ENCODE measurements at places on chromosomes 4 and X. TPM values are rescaled to one million over a fixed set of nuclear protein-coding genes. Genes with fewer than 3 reads are reported as not detected.

DNA sequence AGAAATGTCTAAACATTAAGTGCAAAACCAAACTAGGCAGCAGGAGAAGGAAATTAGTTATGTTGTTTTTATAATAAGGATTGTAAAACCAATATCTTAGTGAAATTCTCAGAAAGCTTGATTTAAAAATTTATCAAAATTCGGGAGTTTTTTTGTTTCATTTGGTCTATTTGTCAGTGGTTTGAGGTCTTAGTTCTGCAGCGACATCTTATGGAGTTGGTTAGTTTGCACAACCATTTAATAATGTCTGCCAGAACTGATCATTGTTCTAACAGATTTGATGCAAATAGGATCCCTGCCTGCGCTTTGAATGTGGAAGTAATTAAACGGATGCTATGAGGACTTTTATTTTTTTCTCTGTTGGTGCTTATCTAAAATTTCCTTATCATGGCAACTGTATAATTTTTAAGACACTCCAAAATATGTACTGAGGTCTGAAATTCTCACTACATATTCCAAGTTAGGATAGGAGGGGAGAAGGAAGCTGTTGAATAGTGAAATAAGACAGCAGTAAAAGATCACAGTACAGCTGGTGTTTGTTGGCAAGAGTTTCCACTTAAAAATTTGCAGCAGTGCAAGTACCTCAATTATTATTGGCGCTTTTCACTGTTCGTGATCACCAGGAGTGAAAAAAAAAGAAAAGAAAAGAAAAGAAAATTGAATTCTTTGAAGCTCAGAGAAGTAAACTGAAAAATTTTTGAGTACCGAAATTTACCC is 2521.4 kb downstream of the ARAP2 start:
- H3K4me3 ChIP-seq: no peak overlapping the region
- no peaks in the 10 kb centered on the region for H3K36me3 ChIP-seq
- H3K27me3 ChIP-seq: no peaks in the 10 kb centered on the region

DNA sequence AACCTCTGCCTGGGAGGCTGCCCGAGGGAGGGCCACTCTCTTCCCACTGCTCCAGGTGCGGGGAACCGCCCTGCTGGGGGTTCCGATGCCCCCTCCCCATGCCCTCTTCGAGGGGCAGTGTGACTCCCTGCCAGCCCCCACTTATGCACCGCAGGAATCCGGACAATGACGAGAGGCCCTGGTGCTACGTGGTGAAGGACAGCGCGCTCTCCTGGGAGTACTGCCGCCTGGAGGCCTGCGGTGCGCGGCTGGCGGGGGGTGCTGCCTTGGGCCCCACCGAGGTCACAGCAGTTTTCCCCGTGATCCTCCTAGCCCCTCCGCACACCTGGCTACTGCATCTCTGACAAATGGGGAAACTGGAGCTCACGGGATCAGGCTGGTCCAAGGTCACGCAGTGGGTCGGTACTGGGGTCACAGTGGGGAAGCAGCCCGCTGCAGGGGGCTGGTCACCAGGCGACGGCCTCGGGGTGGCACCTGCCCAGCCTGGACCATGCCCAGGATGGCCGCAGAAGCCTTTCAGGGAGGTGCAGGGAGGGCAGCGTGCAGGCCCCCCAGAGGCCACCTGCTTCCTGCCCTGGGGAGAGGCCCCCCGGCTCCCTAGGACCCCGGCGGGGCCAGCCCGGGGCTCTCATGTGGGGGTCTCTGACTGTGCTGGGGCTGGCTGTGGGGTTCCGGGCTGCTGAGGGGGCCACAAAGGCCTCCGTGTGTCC is 3.5 kb downstream of the HGFAC start:
- no peaks in the 10 kb centered on the region for H3K27me3 ChIP-seq
- no peaks in the 10 kb centered on the region for H3K36me3 ChIP-seq
- H3K4me3 ChIP-seq: no peak overlapping the region

DNA sequence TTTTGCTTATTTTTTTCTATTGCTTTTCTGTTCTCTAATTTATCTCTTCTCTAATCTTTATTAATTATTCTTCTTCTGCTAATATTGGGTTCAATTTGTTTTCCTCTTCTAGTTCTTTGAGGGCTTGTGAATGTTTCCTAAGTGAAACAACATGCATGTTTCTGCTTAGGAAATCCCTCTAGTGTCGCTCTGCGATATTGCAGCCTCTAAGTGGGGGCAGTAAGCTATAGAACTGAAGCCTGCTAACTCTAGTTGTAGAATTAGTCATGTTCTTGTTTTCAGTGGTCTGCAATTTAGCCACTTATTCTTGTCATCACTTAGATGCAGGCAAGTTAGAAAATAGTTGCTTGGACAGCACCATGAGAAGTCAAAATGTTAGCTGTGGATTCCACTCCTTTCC is 222.6 kb downstream of the SPIN4 start:
- no peak overlapping the region for H3K27ac ChIP-seq
- no peak for DNase-seq
- no peaks in the 10 kb centered on the region for H3K27me3 ChIP-seq

GRCh38 chr4:68476191-68476590 is 28.9 kb downstream of the TMPRSS11E start:
- no peak overlapping the region for H3K4me3 ChIP-seq
- H3K27me3 ChIP-seq: no peaks in the 10 kb centered on the region
- H3K4me1 ChIP-seq: no peaks in the 10 kb centered on the region
- DNase-seq: no peak

DNA sequence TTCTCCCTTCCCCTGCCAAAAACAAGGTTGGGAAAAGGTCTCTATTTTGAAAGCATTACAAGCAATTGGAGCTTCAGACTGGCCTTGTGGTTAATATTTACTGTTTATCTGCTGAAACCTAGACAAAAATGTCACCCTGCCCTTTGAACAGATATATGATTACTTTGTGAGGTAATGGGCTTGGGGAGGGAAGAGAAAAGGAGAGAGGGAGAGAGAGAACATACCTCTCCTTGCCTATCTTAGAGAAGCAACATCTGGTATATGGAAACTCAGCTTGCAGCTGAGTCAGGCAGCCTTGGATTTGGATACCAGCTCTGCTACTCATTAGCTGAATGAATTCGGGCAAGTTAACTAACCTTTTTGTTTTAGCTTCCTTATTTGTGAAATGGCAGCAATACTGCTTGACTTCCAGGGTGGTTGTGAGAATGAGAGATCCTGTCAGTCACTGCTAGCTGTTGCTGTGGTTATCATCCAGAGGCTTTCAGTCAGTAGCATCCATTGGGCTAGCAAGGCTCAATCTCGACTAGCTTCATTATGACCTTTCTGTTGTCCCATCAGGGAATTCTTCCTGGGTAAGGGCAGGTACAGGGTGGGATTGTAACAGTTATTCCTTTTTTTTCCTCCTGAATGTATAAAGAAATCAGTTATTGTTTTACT is 41.1 kb downstream of the ZFX start:
- H3K4me3 ChIP-seq: no peak overlapping the region
- no peak for DNase-seq
- no peaks in the 10 kb centered on the region for H3K27me3 ChIP-seq
- H3K27ac ChIP-seq: no peak overlapping the region
- peaks cover 15% of the 10 kb centered on the region for H3K4me1 ChIP-seq
- peaks cover 8% of the 10 kb centered on the region for H3K36me3 ChIP-seq

DNA sequence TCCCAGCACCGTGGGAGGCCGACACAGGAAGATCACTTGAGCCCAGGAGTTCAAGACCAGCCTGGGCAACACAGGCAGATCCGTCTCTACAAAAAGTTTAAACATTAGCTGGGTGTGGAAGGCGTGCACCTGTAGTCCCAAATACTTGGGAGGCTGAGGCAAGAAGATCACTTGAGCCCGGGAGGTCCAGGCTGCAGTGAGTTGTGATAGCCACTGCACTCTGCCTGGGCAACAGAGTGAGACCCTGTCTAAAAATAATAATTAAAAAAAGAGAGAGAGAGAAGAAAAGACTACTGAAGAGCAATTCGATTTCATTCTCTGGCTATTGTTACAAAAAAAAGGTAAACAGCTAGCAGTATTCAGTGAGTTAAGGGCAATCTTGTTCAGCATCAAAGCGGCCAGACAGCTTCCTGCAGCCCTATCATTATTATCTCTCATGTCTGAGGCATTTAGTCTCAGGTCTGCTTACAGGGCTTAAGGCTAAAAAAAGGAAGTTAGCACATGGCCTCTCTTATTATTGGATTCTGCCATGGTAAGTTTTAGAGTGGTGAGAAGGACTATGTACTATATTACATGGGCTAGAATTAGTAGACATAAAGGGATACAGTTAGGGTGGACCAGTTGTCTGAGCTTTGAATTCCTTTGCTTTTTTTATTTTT is 37.9 kb downstream of the ARHGEF6 start:
- H3K27ac ChIP-seq: no peak overlapping the region
- H3K4me1 ChIP-seq: peaks cover under 1% of the 10 kb centered on the region
- no peaks in the 10 kb centered on the region for H3K27me3 ChIP-seq
- H3K4me3 ChIP-seq: no peak overlapping the region

DNA sequence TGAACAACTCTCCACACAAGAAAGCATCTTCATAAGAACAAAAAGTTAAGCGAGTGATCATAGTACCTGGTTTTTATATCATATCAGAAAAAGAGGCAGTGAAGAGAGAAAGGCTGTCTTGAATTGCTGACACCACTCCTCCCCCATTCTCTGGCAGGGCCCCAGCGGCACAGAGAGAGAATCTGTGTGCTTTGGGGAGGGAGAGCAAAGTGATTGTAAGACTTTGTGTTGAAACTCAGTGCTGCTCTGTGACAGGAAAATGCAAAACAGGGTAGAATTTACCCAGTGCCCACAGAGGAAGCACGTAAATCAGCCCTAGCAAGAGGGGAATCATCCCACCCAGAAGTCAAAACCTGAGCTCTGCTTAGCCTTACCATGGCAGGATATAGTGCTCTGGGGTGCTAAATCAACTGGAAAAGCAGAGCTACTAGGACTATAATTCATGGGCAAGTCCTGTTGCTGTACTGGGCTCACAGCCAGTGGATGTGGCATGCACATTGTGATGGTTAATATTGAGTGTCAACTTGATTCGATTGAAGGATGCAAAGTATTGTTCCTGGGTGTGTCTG is 174.6 kb downstream of the PRR32 start:
- H3K27ac ChIP-seq: no peak overlapping the region
- no peaks in the 10 kb centered on the region for H3K4me1 ChIP-seq
- no peaks in the 10 kb centered on the region for H3K27me3 ChIP-seq
- no peaks in the 10 kb centered on the region for H3K36me3 ChIP-seq
- no peak overlapping the region for H3K4me3 ChIP-seq

GRCh38 chr4:112910109-112910736 is 139.2 kb upstream of the ANK2 start:
- no peak overlapping the region for H3K4me3 ChIP-seq
- H3K4me1 ChIP-seq: no peaks in the 10 kb centered on the region
- H3K27ac ChIP-seq: no peak overlapping the region
- DNase-seq: no peak

DNA sequence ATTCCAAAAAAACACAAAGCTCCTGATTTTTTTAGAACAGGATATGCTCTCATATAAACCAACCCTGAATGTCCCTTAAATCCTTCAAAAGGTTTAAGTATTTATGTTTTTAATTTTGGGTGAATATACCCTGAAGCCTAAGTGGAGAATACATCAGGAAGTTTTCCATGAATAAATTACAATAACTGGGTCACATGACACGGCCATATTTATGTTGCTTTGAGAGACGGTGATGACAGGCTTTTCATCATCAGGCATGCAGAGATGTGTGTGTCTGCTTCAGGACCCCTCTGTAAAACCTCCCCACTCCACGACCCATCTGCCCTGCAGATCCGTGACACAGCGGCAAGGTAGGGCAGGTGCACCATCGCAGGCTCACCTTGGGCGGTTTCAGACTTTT is 60.3 kb upstream of the C4orf50 start:
- no peaks in the 10 kb centered on the region for H3K27me3 ChIP-seq
- H3K4me3 ChIP-seq: no peak overlapping the region
- no peak overlapping the region for H3K27ac ChIP-seq
- H3K36me3 ChIP-seq: no peaks in the 10 kb centered on the region
- H3K4me1 ChIP-seq: no peaks in the 10 kb centered on the region
- no peak for DNase-seq

DNA sequence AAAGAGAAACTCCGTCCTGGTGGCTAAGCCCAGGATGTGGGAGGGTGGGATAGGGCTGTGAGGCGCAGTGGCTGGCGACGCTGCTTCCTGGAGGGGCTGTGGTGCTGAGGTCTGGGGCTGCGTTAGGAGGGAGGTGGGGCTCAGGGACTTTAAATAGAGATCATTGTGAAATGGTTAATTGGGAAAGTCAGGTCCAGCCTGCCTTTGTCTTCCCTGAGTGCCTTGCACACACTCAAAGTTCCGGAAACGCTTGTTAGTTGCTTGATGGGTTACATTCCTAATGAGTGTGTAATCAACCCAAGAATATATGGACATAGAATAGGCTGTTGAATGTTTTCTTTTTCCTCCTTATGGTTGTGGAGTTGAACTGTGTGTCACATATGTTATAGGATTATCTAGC is 55.7 kb upstream of the CLDN34 start:
- peak; percentile 37 for DNase-seq
- H3K4me3 ChIP-seq: no peak overlapping the region
- no peak overlapping the region for H3K27ac ChIP-seq
- H3K27me3 ChIP-seq: no peaks in the 10 kb centered on the region

GRCh38 chr4:17561195-17561909 is 15.6 kb upstream of the LAP3 start:
- no peaks in the 10 kb centered on the region for H3K27me3 ChIP-seq
- H3K27ac ChIP-seq: no peak overlapping the region
- no peaks in the 10 kb centered on the region for H3K36me3 ChIP-seq
- H3K4me3 ChIP-seq: no peak overlapping the region
- H3K4me1 ChIP-seq: no peaks in the 10 kb centered on the region
- DNase-seq: no peak

GRCh38 chr4:145487631-145488030 is 6.0 kb downstream of the SMAD1 start:
- H3K27me3 ChIP-seq: no peaks in the 10 kb centered on the region
- no peaks in the 10 kb centered on the region for H3K36me3 ChIP-seq
- DNase-seq: no peak
- H3K4me1 ChIP-seq: peaks cover 20% of the 10 kb centered on the region
- no peak overlapping the region for H3K4me3 ChIP-seq
- H3K27ac ChIP-seq: no peak overlapping the region

DNA sequence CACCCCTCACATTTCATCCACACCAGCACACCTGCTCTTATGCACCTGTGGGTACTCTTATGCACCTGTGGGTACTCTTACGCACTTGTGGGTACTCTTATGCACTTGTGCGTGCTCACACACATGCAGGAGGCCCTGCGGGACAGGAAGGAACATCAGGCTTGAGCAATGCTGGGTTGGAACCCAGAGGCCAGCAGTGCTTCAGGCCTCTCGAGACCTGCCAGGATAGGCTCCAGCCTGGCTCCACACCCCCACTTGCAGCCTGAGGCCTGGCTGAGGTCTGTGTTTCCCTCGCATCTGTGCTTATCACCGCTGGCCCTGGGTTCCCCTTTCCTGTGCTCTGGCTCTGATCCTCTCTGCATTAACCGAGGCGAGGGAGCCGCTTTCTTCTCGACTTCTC is 34.7 kb downstream of the SORCS2 start:
- peaks cover 28% of the 10 kb centered on the region for H3K4me1 ChIP-seq
- H3K27me3 ChIP-seq: no peaks in the 10 kb centered on the region
- H3K27ac ChIP-seq: no peak overlapping the region
- no peak overlapping the region for H3K4me3 ChIP-seq

GRCh38 chr4:80243274-80244018 is 23.0 kb upstream of the FGF5 start:
- no peak overlapping the region for H3K27ac ChIP-seq
- no peak for DNase-seq
- H3K27me3 ChIP-seq: no peaks in the 10 kb centered on the region
- H3K4me3 ChIP-seq: no peak overlapping the region
- no peaks in the 10 kb centered on the region for H3K4me1 ChIP-seq

- no peaks in the 10 kb centered on the region for H3K36me3 ChIP-seq
- no peak overlapping the region for H3K4me3 ChIP-seq
- H3K27me3 ChIP-seq: no peaks in the 10 kb centered on the region
- no peak overlapping the region for H3K27ac ChIP-seq
Measured at GRCh38 chr4:14916554-14917297, 85.6 kb upstream of the CPEB2 start.

The SHROOM4 gene
- 26.7 TPM for total RNA-seq

The PLS3 gene
- total RNA-seq: 102 TPM

The OTUD6A gene
- total RNA-seq: not detected

The SMARCA1 gene
- 44.7 TPM for total RNA-seq

The MAOB gene
- total RNA-seq: 8.5 TPM
